Testis (tissue), 5 donors: ENCODE measurements at places on chromosomes 13 and 19. TPM values are rescaled to one million over a fixed set of nuclear protein-coding genes. Genes with fewer than 3 reads are reported as not detected.

Gene CDC37
- 170 TPM for polyA plus RNA-seq

Gene ARHGAP45
- 14.1 TPM for polyA plus RNA-seq

Gene ING1
- polyA plus RNA-seq = 42.2 TPM

Gene CEACAM16
- not detected for polyA plus RNA-seq

Gene IGFL3
- not detected for polyA plus RNA-seq

Gene LRRC8E
- polyA plus RNA-seq = 0.92 TPM

Gene ADGRE1
- 1.5 TPM for polyA plus RNA-seq

Gene DAND5
- 0.16 TPM for polyA plus RNA-seq

Gene PEAK3
- polyA plus RNA-seq = 0.16 TPM

Gene BAX
- polyA plus RNA-seq = 48.7 TPM

Gene FUT6
- 0.84 TPM for polyA plus RNA-seq

Gene PLK5
- polyA plus RNA-seq = 2.4 TPM
